ENCODE measurements at places on chromosomes 1 and 21. TPM values are rescaled to one million over a fixed set of nuclear protein-coding genes. Genes with fewer than 3 reads are reported as not detected.

The ZMYND12 gene
- 4.6 TPM for polyA plus RNA-seq

DNA sequence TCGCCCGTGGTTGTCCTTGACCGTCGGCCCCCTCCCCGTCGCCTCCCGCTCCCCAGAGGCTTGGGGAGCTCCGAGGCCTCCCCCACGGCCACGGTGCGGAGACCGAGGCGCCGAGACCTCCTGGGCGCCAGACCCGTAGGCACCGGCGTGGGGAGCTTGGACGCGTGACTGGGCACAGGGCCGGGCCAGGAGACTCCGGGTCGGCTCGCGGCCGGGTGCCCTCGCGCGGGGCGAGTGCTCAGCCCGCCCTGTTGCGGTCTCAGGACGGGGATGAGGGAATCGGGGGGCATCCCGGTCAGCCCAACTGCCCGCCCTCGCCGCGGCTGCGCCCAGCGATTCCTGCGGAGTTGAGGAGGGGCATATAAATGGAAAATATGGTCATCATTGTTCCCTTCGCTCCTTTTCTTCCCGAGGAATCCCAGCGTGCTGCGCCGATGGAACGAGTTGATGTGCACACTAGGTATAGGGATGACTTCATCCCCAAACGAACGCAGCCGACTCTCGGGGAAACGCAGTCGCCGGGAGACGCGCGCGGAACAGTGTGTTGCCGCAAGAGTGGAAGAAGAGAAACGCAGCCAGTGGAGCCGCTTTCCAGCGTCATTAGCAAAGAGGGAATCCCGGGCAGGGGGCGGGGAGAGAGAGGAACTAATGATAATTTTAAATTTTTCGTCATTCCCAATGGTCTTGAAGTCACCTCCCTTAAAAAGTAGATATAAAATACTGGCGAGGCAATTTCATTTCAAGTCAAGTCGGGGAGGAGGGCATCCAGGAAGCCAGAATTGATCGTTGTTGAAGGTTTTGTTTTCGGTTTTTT lies 747 bp upstream of the ENAH start:
- DNase-seq = peak; percentile 51

DNA sequence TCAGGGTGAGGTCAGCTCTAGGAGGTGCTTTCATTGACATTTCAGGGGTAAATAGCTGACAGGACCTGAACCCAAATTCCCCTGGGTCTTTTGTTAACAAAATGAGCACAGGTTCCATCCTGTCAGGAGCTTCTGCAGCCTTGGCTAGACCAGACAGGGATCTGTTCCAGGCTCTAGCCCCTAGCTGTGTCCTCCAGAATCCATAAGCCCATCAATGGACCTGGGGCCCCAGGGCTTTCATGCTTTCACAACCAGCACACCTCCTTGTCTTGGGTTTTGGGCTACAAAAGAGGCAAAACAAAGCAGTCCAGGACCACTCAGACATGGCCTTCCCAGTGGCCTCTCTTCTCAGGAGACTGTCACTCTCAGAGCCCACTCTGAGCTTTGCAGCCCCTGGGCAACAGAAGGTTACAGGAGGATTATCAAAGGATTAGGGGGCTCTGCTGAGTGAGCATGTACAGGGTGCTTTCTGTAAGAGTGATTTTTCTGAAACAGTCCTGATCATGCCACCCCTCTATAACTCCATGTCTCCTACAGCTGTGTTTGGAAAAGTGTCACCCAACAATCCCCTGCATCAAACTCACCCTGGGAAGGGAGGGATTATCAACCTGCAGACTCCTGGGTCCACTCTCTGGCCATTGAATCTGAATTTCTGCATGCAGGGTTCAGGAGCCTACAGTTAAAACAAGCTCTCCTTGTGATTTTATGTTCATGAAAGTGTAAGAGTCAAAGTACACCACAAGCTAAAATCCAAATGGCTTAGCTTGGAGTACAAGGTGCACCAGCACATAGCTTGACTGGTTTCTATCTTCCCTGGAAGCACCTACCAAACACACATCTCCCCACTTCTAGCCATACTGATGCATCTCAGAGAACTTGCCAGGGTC lies 67.7 kb upstream of the GCLM start:
- no peak for DNase-seq

- no peak for DNase-seq
These were observed 569.4 kb upstream of the ADAMTS5 start for GRCh38 chr21:27536319-27536718.

All from right renal pelvis (tissue), 4 donors.